Nasal cavity respiratory epithelium epithelial cell of viscerocranial mucosa (primary cell): ENCODE measurements at places on chromosomes 3 and 15. TPM values are rescaled to one million over a fixed set of nuclear protein-coding genes. Genes with fewer than 3 reads are reported as not detected.

IL16 gene
- total RNA-seq = under 0.01 and 0.07 TPM in 2 replicates

ACAN gene
- total RNA-seq = not detected in 2 replicates

SLC22A13 gene
- 0.34 and 0.43 TPM in 2 replicates for total RNA-seq

CCNB2 gene
- total RNA-seq = 0.50 and 1.7 TPM in 2 replicates

ACTL6A gene
- total RNA-seq = 81.7 and 139 TPM in 2 replicates

TNNC1 gene
- total RNA-seq = 0.68 TPM in 1 of 2 replicates, not detected in the other

GRK7 gene
- total RNA-seq = 0.07 TPM in 1 of 2 replicates, not detected in the other

PRR23A gene
- not detected in 2 replicates for total RNA-seq
